ENCODE measurements at places on chromosomes 13 and 19.

- no peak for DNase-seq
Measured at GRCh38 chr13:94613051-94613450, 11.4 kb downstream of the GPR180 start.

GRCh38 chr13:27245610-27246009, 5.7 kb upstream of the RPL21 start:
- DNase-seq, result no peak

- DNase-seq, result no peak
Measured at GRCh38 chr13:95247852-95248251, 53.4 kb downstream of the ABCC4 start.

DNA sequence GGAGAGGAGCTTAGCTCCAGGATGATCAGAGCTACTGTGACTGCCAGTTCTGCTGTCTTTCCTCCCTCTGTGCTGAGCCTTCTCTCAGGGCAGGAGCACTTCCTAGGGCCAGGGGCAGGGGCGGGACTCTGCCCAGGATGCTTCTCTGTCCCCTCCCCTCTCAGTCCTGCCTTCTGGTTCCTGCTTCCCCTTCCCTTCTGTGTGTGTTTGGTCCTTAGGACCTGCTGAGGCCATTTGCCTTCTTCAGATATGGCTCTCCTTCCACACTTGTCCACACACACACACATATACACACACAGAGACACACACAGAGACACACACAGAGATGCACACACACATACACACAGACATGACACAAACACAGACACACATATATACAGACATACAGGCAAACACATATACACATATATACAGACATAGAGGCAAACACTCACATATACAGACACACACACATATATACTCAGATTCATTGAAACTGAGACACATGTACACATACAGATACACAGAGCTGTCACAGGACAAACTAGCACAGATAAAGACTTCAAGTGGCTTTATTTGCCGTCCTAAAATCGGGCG, 22.0 kb upstream of the CD177 start:
- no peak for DNase-seq

GRCh38 chr19:48479686-48480085, 10.5 kb downstream of the CYTH2 start:
- DNase-seq, result no peak
